ENCODE measurements at places on chromosomes 12 and 14.
A peak's percentile ranks its signal among the peaks of the same experiment; 100 is the strongest.

- DNase-seq: no peak
Observed at GRCh38 chr14:101151226-101151926, 247.9 kb upstream of the RTL1 start.

GRCh38 chr12:39287817-39288216 lies 155.1 kb downstream of the KIF21A start:
- no peak for DNase-seq

DNA sequence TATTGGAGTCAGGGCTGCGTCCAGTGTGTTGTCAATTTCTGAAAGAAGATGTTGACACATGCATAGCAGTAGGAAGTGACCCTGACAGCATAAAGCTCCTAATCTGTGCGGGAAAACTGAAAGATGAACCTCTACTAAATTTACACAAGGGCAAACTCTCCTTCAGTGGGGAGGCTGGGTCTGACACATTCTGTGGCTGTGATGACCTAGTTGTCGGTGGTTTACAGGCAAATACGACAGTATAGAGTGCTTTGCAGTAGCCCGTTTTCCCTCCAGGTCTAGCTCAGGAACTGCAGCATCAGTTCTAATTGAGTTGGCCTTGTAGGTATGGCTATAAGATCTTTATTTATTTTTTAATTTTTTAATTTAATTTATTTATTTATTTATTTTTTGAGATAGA lies 14.8 kb upstream of the GABARAPL1 start:
- no peak for DNase-seq

DNA sequence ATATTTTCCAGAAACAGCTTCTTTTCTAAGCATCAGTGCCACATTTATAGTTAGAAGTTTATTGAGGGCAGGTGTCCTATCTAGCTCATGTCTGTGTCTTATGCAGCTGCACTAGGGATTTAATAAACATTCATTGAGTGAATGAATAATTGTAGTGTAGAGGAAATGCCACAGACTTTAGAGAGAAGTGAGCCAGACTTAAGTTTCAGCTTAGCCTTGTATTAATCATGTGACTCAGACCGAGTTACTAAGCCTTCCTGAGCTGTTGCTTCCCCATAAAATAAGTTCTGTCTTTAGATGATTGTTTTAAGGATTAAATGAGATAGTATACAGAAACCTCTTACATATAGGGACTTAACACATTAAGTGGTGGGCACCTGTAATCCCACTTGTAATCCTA lies 236.1 kb upstream of the DDHD1 start:
- no peak for DNase-seq

- peak; percentile 57 for DNase-seq
Observed at GRCh38 chr12:26746121-26746714, 86.8 kb downstream of the ITPR2 start.

All from HS-5 (cell line).